Mesenteric fat pad (tissue), 1 donor: ENCODE measurements at places on chromosomes 5 and 9. TPM values are rescaled to one million over a fixed set of nuclear protein-coding genes. Genes with fewer than 3 reads are reported as not detected.

DNA sequence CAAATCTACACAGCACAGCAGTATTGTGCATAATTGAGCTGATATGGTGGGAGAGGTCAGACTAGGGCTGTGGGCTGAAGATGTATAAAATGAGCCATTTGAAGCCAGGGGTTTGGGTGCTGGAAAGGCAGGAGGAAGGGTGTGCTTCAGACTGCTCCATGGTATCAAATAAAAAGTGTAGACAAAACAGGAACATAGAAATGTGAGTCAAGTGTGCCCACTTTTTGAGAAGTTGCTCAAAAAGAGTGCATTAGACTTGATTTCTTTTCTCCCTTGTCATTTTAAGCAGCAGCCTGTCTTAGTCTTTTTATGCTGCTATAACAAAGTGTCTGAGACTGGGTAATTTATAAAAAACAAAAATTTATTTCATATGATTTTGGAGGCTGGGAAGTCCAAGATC lies 55.8 kb upstream of the ZFAND5 start:
- no peak for DNase-seq

DNA sequence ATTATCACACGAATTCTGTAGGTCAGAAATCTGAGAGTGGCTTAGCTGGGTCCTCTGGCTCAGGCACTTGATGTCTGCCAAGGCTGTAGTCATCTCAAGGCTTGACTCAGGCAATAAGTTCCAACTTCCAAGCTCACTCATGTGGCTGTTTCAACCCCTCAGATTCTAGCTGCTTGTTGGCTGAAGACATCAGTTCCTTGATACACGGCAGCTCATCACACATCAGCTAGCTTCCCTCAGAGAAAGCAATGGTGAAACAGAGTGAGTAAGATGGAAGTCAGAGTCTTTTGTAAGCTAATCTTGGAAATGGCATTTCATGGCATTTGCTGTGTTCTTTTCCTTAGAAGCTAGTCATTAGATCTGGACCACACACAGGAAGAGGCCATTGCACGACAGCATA lies 204.2 kb upstream of the PTGER4 start:
- DNase-seq, result no peak

The ENC1 gene
- 11.9 TPM for total RNA-seq

GRCh38 chr5:142800776-142801494 lies 30.8 kb downstream of the ARHGAP26 start:
- DNase-seq, result no peak

DNA sequence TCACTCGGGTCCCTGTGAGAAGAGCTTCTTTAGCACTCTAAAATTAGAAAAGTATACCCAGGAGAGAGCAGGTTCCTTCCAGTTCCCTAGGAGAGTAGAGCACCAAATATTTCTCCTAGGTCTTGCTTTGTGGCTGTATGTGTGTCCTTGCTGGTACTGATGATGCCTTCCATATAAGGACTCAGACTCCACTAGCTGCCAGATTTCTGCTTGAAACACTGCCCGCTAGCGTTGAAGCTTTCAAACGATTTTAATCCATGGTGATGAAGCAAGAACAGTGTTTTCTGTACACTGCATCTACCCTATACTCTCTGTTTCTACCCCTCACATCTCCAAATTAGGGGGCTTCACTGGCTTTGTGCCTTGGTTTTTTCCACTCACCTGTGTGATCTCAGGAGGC lies 2.4 kb upstream of the SMC2 start:
- no peak for DNase-seq

GRCh38 chr5:178986326-178986960 lies 8.7 kb downstream of the GRM6 start:
- no peak for DNase-seq

DNA sequence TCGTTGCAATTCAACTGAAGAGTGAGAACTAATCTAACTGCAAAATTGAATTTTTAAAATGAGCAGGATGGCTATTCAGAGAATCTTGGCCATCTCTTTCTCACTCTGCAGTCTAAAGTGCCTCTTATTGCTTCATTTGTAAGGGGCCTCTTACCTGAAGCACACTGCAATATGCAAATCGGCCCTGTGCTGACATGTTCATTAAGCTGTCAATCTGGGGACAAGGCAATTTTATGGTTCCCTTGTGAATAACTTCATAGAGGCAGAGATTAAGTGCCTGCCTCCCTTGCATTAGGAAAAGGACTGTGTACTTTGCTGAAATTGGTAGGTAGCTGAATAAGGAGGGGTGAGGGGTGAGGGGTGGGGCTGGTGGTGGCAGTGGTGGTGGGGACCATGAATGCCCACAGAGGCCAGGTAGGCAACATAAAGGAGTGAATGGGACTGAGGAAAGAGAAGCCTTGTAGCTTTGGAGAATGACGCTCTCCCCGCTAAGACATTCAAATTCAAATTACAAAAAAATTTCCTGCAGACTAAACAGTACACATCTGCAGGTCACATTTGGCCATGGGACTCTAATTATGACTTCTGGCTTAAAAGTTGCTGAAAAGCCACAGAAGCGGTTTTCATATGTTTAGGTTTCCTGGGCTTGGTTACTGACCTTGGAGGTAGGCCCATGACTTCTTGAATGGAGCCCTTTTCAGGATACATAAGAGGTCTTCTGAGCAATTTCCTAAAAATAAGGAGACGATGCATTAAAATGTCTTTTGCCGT lies 25.0 kb downstream of the TNFSF8 start:
- DNase-seq, result no peak

GRCh38 chr5:75148051-75148450 lies 88.6 kb downstream of the ANKRD31 start:
- DNase-seq, result no peak

DNA sequence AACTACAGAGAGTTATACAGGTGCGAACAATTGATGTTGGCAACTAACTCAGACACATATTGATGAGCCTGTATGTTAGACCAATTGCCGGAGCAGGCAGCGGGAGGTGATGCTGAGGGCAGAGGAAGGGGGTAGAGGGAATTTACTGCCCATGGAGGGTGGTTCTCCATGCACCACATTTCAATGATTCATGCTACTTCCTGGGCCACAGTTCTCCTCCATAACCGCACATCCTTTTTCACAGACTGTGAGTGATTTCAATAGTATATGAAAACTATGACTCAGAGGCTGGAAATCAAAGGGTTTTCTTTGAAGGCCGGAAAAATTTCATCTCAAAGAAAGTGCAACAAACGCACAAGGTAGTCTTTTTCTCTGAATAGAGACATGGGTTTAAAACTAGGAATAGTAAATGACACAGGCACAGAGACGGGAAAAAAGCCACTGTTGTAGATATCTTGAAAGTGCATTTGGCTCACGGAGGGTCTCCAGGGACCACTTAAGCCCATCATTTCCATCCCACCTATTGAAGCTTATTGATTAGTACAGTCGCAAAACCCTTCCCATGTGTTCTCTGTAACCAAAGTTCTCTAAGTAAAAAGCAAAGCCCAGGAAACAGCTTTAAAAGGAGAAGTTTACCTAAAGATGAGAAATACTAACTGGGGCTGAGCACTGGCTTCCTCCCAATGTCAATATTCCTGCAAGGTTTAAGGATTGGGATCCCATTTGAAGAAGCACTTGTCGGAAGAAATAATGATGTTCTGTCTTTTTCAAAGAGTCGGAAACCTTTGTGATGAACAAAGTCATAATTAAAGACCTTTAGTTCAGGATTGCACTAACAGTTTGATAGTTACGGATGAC lies 28.0 kb upstream of the ADAM19 start:
- DNase-seq, result no peak

DNA sequence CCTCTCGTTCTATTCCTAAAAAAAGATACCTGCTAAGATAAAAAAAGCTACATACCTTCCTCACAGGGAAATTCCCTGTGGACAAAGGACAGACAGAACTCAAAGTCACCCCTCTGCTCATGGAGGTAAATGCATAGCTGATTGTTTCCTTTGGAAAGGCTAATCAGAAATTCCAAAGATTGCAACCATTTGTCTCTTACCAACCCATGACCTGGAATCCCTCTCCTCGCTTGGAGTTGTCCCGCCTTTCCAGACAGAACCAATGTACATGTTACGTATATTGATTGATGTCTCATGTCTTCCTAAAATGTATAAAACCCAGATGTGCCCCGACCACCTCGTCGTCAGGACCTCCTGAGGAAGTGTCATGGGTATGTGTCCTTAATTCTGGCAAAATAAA lies 49.2 kb upstream of the LIFR start:
- DNase-seq, result no peak

DNA sequence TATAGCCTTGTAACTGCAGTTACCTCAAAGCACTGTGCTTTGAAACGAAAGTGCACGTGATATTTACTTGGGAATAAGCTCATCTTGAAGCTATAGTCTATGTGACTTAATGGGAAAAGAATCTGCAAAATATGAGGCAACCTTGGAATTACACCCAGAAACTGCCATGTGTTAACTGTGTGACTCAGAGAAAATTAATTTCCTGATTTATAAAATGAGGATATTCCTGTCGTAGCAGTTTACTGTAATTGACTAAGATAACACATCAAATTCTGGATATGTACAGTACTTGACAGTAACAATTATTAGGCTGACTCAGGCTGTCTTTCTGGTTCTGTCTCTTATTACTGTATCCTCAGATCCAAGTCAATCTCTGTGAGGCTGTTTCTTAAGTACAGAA lies 1079.9 kb upstream of the ACO1 start:
- DNase-seq, result no peak

- no peak for DNase-seq
Observed at GRCh38 chr5:174692982-174693422, 31.4 kb upstream of the MSX2 start.

- no peak for DNase-seq
Observed at GRCh38 chr5:77483682-77484081, 8.4 kb downstream of the WDR41 start.
